Kidney (tissue), 22 donors: ENCODE measurements at places on chromosomes 16 and 17. TPM values are rescaled to one million over a fixed set of nuclear protein-coding genes. Genes with fewer than 3 reads are reported as not detected.

GRCh38 chr16:11262915-11263314, 6.2 kb downstream of the TNP2 start:
- DNase-seq = no peak

DNA sequence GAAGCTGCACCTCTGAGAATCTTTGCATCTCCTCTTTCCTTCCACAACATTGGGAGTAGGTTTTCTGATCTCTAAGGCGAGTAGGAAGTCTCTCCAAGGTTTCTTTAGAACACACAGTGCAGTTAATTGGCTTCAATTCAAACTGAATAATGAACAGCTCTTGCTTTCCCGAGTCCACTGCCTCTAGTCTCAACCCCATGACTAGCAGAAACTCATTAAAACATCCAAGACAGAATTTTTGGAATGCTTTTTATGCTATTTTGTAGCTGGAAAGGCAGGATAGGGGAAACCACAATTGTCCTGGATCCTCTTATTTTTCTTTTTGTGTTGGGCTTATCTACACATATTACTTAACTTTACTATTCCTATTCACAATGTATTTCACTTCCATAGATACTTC, 206.6 kb downstream of the CDH8 start:
- DNase-seq = no peak

- DNase-seq = peak; percentile 86
Observed at GRCh38 chr16:1167276-1168107, 14.6 kb downstream of the CACNA1H start.

GRCh38 chr17:8120520-8121406, 2.4 kb upstream of the ALOXE3 start:
- peak; percentile 60 for DNase-seq

GRCh38 chr16:49618955-49619354, 237.0 kb downstream of the ZNF423 start:
- no peak for DNase-seq

The FSCN2 gene
- 3.8 TPM for total RNA-seq
